Small intestine (tissue), 16 donors: ENCODE measurements at places on chromosomes 5 and 9. TPM values are rescaled to one million over a fixed set of nuclear protein-coding genes. Genes with fewer than 3 reads are reported as not detected.

DNA sequence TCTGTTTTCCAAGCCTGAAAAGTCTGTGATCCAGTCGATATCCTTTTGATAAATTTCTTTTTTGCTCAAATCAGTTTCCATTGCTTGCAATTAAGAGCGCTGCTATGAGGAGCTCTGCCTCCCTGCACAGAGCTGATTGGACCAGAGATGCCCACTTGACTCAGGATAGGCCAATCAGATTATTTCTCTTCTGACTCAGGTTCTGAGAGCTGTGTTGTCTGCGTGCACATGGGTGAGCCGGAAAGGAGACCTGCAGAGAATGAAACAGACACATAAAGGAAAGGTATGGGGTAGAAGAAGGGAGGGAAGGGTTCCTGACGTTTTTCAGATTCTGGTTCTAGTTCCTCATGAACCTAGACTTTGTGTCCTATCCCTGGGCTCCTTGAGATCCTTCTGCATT, 15.8 kb upstream of the FABP6 start:
- no peak overlapping the region for H3K27ac ChIP-seq
- no peak for DNase-seq
- no peaks in the 10 kb centered on the region for H3K27me3 ChIP-seq
- no peak overlapping the region for H3K4me3 ChIP-seq
- peaks cover 2% of the 10 kb centered on the region for H3K4me1 ChIP-seq

ZNF622 gene
- 30.9 TPM for polyA plus RNA-seq

GRCh38 chr9:92720807-92721535, 43.7 kb downstream of the BICD2 start:
- no peaks in the 10 kb centered on the region for H3K4me1 ChIP-seq
- H3K27me3 ChIP-seq, result no peaks in the 10 kb centered on the region
- H3K27ac ChIP-seq, result no peak overlapping the region
- H3K36me3 ChIP-seq, result peaks cover 8% of the 10 kb centered on the region
- no peak for DNase-seq

- no peak for DNase-seq
- H3K4me3 ChIP-seq, result no peak overlapping the region
Observed at GRCh38 chr5:61737301-61737963, 405.4 kb downstream of the ZSWIM6 start.

DNA sequence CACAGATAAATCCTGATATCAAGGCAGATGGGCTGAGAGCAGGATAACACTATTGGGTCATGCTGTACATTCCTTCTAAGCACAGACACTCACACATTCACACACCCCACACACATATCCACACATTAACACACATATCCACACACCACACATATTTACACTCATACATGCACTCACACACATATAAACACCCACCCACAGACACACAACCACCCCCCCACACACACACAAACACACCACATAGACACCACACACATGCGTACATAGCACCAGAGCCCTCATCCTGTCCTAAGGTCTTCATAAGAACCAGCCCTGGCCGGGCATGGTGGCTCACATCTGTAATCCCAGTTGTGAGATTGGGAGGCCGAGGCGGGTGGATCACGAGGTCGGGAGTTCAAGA, 322.3 kb upstream of the ADCY2 start:
- no peak for DNase-seq
- no peak overlapping the region for H3K27ac ChIP-seq
- no peak overlapping the region for H3K4me3 ChIP-seq
- no peaks in the 10 kb centered on the region for H3K36me3 ChIP-seq
- no peaks in the 10 kb centered on the region for H3K27me3 ChIP-seq
- no peaks in the 10 kb centered on the region for H3K4me1 ChIP-seq

CDC20B gene
- polyA plus RNA-seq, result not detected

- DNase-seq, result no peak
- no peaks in the 10 kb centered on the region for H3K4me1 ChIP-seq
- no peaks in the 10 kb centered on the region for H3K36me3 ChIP-seq
Observed at GRCh38 chr5:28632607-28633006, 1594.2 kb upstream of the CDH9 start.

DNA sequence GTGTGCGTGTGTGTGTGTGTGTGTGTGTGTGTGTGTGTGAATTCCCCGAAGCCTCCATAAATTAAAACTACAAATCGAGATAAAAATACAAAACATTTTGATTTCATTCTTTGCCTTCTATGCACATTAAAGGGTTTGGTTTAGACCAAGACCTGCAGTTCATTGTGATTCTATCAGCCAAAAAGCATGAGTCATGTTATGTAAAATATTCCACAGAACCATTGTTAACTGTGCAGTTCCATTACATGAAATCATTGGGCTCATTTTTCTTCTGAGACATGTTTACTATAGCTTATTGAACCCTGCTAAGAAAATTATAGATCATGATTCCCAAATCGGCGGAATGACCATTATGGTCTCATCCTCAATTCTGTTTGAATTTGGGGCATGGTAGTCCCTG, 11.7 kb downstream of the CAVIN4 start:
- no peak overlapping the region for H3K4me3 ChIP-seq
- no peak for DNase-seq
- no peaks in the 10 kb centered on the region for H3K27me3 ChIP-seq
- H3K36me3 ChIP-seq, result no peaks in the 10 kb centered on the region
- no peak overlapping the region for H3K27ac ChIP-seq

GRCh38 chr9:14517154-14517906, 175.9 kb downstream of the ZDHHC21 start:
- no peak overlapping the region for H3K27ac ChIP-seq
- no peak overlapping the region for H3K4me3 ChIP-seq
- H3K36me3 ChIP-seq, result no peaks in the 10 kb centered on the region
- H3K4me1 ChIP-seq, result no peaks in the 10 kb centered on the region
- H3K27me3 ChIP-seq, result no peaks in the 10 kb centered on the region

- no peak overlapping the region for H3K4me3 ChIP-seq
- no peak for DNase-seq
- no peaks in the 10 kb centered on the region for H3K4me1 ChIP-seq
Observed at GRCh38 chr5:173495225-173495904, 121.1 kb downstream of the BOD1 start.

PCDHGB4 gene
- not detected for polyA plus RNA-seq

- peaks cover 11% of the 10 kb centered on the region for H3K4me1 ChIP-seq
- DNase-seq, result no peak
- H3K36me3 ChIP-seq, result no peaks in the 10 kb centered on the region
- no peak overlapping the region for H3K4me3 ChIP-seq
- H3K27ac ChIP-seq, result no peak overlapping the region
Observed at GRCh38 chr5:130708754-130709153, 456.3 kb downstream of the HINT1 start.

DNA sequence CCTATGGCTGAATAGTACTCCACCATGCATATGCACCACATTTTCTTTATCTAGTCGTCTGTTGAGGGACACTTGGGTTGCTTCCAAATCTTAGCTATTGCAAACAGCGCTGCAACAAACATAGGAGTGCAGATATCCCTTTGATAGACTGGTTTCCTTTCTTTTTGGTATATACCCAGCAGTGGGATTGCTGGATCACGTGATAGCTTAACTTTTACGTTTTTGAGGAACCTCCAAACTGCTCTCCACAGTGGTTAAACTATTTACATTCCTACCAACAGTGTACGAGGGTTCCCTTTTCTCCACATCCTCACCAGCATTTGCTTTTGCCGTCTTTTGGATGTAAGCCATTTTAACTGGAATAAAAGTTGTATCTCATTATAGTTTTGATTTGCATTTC, 142.6 kb downstream of the TARS1 start:
- H3K4me3 ChIP-seq, result no peak overlapping the region
- no peaks in the 10 kb centered on the region for H3K27me3 ChIP-seq
- no peak for DNase-seq
- H3K36me3 ChIP-seq, result no peaks in the 10 kb centered on the region
- no peaks in the 10 kb centered on the region for H3K4me1 ChIP-seq
- H3K27ac ChIP-seq, result no peak overlapping the region

DOLPP1 gene
- polyA plus RNA-seq, result 28.6 TPM

DNA sequence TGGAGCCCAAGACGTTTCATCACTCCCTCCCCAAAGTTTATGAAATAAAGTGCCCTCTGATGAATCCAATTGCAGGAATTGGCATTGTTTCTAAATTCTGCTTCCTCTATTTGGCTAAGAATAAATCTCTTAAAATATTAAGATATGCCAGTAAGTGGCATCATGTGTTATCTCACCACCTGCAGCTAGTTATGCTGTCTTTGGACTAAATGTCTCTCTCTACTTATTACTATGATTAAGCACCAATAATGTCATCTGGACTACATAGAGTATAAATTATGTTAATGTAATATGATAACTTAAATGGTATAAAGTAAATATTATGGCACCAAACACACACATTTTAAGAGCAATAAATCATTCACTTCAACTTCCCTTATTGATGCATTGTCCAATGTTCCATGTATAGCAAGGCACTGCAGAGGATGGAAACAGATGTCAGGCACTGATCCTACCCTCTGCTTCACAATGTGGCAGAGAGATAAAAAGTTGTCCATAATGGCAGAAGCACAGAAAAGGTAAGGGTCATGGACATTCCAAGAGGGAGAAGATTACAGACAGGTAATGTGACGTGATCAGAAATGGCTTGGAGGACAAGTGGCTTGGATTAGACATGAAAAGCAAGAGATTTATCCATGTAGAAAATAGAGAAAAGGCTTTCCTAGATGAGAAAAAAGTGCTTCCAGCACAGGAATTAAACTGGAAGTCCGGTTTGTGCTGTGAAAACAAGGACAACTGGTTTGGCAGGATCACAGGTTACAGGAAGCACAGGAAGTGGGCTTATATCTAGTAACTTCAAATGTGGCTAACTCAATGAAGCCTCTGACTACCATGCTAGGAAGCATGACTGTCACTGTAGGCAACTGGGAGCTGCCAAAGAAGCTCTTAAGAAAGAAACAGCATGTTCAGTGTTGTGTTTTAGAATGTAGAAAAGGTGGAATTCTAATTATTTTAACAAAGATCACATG, 26.7 kb downstream of the MARCHF11 start:
- H3K27ac ChIP-seq, result no peak overlapping the region
- DNase-seq, result no peak
- H3K4me1 ChIP-seq, result no peaks in the 10 kb centered on the region
- H3K4me3 ChIP-seq, result no peak overlapping the region
- no peaks in the 10 kb centered on the region for H3K36me3 ChIP-seq
